ENCODE measurements at places on chromosomes 12 and 14.

GRCh38 chr12:75953312-75953906 lies 78.2 kb downstream of the PHLDA1 start:
- DNase-seq: peak; percentile 61

- no peak for DNase-seq
These were observed 184.2 kb downstream of the TMTC2 start for GRCh38 chr12:82870771-82871377.

DNA sequence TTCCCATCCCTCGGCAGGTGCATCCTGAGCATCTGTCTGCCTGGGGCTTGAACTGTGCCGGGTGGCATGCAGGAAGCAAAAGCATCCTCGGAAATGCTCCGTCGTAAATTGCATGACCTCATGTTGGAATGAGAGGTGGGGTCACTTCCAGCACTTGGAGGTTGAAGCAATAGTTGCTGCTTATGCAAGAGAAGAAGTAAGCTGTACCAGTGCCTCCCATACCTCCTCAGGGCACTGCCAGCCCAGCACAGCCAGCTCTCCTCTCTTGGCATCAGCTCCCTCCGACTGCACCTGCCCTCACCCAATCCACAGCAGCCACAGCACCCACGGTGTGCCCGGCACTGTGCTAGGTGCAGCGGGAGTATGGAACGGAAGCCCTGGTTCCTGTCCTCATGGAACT lies 11.5 kb downstream of the TEAD4 start:
- DNase-seq: no peak

GRCh38 chr12:52010692-52011601 lies 4.2 kb downstream of the TAMALIN start:
- no peak for DNase-seq

GRCh38 chr12:58528271-58528670 lies 392.0 kb downstream of the LRIG3 start:
- DNase-seq: no peak

DNA sequence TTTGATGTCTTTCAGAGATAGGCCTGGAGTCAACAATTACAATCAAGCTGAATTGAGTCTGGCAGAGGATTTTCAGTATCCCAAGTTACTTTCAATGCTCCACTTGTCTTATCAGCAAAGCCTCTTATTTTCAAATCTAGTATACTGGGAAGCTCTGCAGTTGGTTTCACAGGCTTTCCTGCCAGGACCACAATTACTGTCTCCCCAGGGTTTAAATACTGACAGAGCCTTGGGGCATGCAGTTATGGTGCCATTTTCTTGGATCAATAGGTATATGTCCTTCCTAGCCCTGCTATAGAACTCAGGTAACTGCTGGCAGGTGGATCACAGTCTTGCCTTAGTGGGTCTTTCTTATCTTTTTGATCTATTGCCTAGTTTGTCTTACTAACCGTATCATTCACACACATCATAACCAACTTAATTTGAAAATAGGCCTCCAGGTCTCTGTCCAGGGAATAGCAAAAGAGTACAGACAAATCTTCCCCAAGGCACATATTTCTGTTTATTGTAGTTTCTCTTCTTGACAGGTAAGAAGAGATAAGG lies 22.4 kb upstream of the RNU6-8 start:
- DNase-seq: no peak

GRCh38 chr14:99246536-99247097 lies 25.4 kb downstream of the BCL11B start:
- no peak for DNase-seq

- no peak for DNase-seq
These were observed 868 bp downstream of the SPATA7 start for GRCh38 chr14:88386256-88386794.

GRCh38 chr12:92503971-92504593 lies 198.7 kb upstream of the PLEKHG7 start:
- no peak for DNase-seq

DNA sequence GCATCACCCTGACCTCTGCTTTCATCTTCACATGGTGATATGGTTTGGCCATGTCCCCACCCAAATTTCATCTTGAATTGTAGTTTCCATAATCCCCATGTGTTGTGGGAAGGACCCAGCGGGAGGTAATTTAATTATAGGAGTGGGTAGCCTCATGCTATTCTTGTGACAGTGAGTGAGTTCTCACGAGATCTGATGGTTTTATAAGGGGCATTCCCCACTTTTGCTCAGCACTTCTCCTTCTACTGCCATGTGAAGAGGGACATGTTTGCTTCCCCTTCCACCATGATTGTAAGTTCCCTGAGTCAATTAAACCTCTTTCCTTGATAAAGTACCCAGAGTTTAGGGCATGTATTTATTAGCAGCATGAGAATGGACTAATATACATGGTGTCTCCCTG lies 38.2 kb downstream of the TMBIM6 start:
- no peak for DNase-seq

DNA sequence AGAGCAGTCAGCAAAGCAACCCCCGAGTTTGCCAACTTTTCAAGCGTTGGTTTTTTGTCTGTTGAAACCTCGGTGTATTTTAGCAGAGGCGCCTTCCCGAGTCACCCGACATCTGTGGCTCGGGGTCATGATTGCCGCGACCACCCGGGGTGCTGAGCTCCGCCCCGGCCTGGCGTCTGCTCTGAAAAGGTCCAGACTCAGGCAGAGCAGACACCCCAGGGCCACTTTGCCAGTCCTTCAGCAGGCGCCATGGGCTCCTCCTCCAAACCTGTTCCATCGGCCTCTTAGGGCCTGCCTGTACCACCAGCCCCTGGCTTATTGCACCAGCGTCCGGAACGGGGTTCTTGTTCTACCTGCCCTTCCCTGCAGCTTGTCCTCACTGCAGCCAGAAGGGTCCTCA lies 19.1 kb downstream of the ANKRD9 start:
- no peak for DNase-seq

DNA sequence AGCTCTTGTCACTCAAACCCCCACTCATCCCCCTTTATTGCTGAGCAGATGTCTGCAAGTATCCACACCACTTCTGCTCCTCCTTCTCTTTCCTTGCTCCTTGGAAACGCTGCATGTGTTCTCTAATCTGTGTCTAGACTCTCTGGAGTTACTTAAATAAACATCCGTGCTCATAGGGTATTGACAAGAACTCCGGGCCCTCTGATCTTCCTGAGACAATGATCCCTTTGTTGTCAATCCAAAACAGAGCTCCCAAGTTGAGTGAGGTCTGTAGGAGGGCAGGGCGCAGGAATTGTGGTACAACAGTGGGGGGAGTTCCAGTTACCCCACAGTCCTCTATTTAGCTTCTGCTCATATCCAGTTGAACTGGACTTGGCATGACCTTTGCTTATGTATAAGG lies 489.0 kb downstream of the SNAPC1 start:
- no peak for DNase-seq

GRCh38 chr12:127205781-127206555 lies 1061.0 kb upstream of the TMEM132C start:
- DNase-seq: no peak

- DNase-seq: no peak
These were observed 75.7 kb downstream of the TSPAN9 start for GRCh38 chr12:3152892-3153291.

DNA sequence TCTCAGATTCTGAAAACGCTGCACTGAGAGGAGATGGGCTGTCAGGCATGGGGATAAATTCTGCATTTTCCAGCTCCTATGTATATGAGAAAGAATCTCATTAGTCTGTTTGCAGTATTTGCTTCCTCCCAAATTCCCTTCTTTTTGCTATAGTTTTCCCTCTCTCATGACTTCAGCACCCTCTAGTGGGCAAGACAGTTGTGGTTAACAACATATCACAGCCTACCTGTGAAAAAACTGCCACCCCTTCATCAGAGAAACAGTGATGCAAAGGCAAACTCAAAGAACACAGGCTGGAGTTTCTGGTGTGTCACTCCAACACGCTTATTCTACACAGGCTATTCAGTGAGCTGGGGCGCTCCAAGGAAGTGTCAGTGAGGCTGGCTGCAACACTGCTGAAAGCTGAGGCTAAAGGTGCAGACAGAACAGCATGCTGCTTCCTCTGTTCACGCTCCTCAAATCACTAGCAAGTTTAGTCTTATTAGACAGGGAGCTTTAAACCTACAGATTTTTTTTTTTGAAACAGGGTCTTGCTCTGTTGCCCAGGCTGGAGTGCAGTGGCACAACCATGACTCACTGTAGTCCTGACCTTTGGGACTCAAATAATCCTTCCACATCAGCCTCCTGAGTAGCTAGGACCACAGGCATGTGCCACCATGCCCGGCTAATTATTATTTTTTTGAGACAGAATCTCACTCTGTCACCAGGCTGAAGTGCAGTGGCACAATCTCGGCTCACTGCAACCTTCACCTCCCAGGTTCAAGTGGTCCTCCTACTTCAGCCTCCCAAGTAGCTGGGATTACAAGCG lies 19.3 kb downstream of the ZC2HC1C start:
- no peak for DNase-seq

DNA sequence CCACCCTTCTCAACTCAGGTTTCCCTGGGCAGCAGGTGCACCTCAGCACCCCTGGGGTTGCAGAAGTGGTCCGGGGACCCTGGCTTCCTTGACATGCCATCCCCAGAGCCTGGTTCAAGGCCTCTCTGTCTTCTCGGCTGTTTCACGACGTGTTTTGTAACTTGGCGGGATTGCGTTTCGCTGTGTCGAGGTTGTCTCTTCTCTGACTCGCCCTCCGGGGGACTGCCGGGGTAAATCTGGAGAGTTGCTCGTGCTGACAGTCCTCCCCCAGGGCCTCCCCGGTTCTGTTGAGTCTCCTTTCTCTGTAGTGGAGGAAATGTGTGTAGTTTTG lies 25.6 kb downstream of the MEG3 start:
- DNase-seq: no peak

DNA sequence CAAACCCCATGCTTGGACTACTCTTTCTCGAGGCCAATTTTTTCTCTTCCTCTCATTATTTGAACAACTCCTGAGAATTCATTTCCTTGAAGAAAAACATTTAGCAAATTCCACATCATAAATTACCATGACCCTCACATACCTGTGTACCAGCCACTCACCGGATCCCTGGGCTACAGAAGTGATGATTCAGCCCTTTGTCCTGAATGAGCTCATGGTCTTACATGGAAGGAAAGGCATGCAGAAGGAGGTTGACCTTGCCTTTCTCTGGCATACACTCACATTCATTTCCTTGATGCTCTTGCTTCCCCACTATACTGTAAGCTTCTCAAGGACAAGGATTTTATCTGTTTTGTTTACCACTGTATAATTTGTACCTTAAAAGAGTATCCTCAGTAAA lies 191.5 kb downstream of the SLC5A8 start:
- no peak for DNase-seq

GRCh38 chr12:25121916-25122315 lies 73.0 kb downstream of the DNAI7 start:
- DNase-seq: no peak

DNA sequence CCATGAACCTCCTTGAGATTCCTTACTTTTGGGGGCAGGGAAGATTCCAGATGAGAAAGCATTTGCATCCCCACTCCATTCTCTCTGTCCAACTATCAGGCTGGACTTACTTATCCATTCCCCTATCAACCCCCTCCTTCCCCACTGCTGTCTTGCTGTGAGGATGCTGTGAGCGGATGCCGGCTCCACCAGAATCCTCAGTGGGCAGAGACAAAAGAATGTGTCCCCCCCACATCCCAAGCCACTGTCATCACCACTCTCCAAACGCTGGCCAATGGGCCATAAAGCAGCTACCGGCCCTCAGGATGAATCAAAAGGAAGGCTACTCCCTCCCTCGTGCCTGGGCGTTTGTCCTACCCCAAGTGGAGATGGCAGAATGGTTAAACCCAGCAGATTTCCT lies 173.0 kb upstream of the NTF3 start:
- DNase-seq: no peak

- DNase-seq: no peak
These were observed 8.5 kb upstream of the SMIM10L1 start for GRCh38 chr12:11162502-11162901.

DNA sequence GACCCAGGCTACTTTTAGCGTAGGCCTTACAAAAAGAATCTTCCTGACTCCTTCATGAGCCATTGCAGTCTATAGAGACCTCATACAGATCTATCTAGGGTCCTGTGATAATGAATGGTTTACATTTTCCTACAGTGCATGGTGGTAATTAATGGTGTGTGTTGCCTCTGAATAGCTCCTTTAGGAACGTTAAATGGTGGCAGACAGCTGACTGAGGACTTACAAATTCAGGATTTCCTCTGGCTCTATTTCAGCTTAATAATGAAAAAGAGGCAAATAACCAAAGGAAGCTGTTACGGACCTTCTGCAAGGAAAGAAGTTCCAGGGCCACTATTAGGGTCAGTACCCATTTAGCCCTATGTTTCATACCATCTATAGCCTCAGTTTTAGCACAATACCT lies 5.1 kb downstream of the IKBIP start:
- no peak for DNase-seq

DNA sequence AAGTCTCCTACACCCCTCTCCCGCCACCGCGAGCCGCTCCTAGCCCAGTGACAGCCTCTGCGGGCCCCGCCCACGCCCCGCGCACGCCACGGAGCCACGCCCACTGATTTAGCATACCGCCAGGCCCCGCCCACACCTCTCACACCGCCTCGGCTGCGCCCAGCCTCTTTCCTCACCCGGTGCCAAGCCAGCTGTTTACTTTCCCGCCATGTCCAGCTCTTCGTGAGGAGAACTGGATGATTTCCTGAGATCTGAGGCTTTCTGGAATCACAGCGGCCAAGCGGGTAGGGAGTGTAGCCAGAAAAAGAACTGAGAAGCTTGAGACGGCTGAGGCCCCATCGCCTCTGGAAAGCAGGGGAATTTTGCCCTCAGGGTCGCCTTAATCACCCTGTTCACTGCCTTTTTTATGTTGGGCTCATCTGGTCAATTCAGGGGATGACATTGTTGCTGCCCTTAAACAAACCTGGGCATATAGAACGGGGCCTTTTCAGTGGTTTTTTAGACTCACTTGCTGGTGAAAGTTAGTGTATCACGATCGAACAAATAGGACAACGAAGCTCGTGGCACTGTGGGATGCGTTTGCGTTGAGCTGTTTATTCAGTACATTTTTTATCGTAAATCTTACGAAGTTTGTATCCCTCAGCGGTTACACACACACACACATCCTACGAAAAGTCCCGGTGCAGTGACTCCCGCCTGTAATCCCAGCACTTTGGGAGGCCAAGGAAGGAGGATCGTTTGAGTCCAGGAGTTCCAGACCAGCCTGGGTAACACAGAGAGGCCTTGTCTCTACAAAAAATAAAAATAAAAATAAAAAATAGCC lies at the start of gene RNF212B:
RNF212B (plus strand) TSS at position 165 of the 823 bp plus-strand sequence. CDS start 2,410 bp downstream, outside the sequence.
- DNase-seq: no peak

Measured in nucleus accumbens (tissue), 56 donors.